Naive thymus-derived CD8-positive, alpha-beta T cell (primary cell): ENCODE measurements at places on chromosomes 13 and 19.

DNA sequence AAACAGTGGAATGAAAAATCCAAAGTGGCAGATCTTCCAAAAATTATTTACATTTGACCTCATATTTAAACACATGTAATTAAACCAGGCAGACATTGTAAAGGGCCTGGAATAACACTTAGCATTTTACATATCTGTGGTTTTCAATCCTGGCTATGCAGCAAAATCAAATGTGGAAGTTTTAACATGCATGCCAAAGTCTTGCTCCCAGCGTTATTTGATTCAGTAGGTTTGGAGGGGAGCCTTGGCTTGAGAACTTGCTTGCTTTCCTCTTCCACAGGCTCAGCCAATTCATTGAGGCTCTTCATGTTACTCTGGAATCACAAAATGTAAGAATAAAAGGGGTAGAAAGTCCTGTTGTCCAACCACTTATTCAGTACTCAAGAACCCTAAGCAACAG is 42.5 kb upstream of the INTS6 start:
- DNase-seq = no peak

- no peak for DNase-seq
Measured at GRCh38 chr13:67474115-67474514, 244.0 kb upstream of the PCDH9 start.

DNA sequence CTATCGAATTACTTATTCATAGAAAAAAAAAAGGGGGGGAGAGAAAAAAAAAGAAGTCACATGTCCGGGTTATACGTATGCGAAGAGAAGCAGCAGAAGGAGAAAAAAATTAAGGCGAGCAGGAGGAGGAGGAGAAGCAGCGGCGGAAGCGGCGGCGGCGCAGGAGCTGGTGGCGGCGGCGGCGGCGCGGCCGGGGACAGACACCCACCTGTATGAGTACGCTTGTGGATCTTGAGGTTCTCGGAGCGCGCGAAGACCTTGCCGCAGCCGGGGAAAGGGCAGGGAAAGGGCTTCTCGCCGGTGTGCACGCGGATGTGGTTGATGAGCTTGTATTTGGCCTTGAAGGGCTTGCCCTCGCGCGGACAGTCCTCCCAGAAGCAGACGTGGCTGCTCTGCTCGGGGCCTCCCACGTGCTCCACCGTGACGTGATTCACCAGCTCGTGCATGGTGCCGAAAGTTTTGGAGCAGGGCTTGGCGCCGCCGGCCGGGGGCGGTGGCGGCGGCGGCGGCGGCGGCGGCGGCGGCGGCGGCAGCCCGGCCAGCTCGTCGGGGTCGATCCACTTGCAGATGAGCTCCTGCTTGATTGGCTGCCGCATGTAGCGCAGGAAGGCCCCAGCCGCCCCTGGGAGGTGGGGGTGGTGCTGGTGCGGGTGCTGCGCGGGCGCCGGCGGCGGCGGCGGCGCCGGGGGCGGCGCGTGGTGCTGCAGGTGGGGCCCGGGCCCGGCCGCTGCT is 1.5 kb downstream of the ZIC5 start:
- peak; percentile 47 for DNase-seq

- DNase-seq = no peak
Measured at GRCh38 chr13:53310786-53311185, 282.2 kb downstream of the OLFM4 start.

- no peak for DNase-seq
Measured at GRCh38 chr13:99892196-99892613, 79.4 kb downstream of the ZIC5 start.

- no peak for DNase-seq
Measured at GRCh38 chr19:23822735-23823134, 64.0 kb upstream of the ZNF681 start.

DNA sequence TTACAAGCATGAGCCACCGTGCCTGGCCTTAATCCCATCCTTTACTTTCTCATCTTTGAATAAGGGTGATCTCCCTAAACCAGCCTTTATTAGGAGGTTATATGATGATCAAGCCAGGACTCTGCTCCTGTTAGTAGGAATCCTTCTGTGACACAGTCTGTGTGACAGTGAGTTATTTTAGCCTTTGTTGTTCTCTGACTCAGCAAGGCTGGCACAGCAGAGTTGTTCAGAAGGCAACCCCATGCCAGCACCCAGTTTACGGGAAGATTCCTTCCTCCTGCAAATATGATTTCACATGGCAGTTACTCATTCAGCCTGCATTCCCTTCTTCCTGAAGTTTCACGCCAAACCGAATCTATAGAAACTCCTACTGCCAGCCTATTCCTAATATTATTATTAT is 10.5 kb upstream of the MIER2 start:
- DNase-seq = no peak

DNA sequence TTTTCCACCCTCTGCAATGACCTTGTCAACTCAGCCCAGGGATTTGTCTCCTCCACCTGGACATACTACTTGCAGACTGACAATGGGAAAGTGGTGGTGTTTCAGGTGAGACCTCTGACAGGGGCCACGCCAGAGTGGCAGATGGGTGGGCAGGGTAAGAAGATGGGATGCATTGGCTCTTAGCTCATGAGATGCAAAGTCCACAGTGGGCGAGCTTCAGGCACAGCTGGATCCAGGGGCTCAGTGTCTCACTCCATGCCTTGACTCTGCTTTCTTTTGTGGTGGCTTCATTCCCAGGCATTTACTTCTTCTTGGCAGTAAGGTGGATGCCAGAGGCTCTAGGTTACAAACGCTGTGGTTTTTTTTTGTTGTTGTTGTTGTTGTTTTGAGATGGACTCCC is 3.4 kb downstream of the TMEM59L start:
- no peak for DNase-seq

- no peak for DNase-seq
Measured at GRCh38 chr13:56953965-56954364, 186.8 kb upstream of the PRR20A start.

DNA sequence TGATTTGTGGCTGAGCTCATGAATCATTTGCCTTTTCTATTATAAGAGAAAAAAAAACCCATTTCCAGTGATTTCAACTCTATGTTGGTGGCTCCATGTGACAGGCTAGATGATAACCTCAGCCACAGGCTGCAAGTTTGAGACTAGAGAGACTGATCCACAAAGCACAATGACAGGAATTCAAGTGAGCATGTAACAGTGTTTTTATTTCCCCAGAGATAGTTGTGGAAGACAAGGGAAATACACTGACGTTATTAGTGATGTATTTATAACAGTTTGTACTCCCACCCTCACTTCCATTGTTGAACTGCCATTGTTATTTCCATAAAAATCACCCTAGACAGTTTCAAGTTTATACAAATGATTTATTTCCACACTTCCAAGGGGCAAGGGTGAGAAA is 27.9 kb upstream of the EDNRB start:
- DNase-seq = no peak

DNA sequence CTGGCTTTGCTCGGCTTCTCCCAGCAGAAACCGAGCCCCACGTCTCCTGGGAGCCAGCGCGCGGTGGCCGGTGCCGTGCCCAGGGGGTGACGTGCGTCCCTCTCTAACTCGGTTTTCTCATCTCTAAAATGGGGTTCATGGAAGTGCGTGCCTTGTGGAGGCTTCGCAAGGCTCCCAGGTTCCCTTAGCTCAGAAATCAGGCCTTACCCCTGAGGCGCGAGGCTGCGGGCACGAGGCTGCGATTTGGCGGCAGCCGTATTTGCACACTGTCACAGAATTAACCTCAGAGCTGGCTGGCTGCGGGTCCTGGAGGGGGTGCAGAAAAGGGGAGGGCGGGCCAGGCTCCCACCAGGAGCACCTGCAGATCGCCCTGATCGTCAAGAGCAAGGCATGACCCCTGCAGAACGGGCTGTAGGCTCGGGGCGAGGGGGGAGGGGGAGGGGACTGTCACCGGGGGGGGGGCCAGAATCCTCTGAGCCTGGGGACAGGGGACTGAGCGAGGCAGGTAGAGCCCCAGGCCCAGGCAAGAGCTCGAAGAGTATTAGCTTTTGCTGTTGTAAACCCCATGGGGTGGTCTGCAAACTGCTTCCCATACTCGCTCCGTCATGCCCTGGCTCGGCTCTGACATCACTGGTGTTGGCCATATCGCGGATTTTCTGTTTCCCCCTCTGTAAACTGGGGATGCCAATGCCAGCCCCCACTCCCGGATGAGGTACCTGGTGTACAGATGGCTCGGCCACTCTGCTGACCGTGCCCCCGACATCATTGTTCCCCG is 62.2 kb downstream of the CCNE1 start:
- DNase-seq = no peak

DNA sequence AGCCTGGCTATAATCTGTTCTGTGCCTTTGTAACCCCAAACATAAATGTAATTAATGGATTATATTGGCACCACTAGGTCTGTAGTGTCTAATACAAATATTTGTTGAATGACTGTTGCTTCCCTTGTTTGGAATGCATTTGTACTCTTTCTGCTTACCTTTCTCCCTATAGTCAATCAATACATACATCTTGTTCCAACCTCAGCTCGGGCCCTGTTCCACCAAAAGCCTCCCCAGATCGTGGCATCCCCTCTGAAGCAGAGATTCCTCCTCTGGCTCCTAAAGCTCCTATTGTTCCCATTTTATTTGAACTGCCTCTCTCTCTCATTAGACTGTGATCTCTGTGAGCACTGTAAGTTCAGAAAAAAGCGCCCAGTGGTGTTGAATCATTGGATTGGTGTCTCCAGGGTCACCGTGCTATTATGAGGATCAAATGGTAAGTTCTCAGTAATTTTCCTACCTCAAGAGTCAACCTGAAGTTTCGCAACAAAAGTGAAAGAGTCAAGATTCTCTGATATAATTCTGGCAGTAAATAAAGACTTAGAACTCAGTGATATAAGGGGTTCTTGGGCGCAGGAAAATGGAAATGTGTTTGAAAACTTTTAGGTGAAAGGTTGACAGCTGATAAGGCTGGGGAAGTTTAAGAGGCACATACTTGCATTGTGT is 151.5 kb downstream of the KLF5 start:
- no peak for DNase-seq

DNA sequence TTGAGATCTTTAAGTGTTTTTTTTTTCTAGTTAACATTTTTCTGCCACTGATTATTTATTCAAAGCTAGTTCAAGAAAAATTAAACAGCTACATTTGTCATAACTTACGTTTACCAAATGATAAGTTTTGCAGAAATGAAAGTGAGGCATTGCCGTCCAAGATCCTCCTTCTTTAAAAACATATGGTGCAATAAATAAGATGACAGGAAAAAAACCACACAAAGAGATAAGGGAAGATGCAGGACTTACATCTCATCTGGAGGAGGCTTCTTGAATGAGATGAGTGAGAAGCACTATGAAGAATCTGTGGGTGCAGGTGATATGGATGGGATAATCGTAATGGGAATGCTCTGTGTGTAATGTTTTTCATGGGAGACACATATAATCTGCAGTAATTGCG is 12.4 kb downstream of the TNFSF13B start:
- DNase-seq = no peak

DNA sequence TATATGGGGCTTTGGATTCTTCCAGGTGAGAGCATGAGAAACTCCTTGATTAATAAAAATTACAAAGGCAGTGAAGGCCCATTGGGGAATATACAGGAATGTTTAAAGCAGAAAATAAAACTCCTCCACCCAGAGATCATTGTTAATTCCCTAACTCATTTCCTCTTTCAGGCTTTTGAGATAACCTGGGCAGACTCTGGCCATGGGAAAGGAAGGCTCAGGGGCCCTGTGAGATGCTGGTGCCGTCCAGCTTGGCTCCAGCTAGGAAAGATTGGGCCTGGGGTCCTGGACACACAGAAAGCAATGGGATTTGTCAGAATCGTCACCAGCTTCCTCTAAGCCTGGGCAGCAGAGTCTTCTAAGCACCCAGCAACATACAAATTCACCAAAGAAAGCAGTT is 36.8 kb upstream of the SPATA13 start:
- DNase-seq = no peak

DNA sequence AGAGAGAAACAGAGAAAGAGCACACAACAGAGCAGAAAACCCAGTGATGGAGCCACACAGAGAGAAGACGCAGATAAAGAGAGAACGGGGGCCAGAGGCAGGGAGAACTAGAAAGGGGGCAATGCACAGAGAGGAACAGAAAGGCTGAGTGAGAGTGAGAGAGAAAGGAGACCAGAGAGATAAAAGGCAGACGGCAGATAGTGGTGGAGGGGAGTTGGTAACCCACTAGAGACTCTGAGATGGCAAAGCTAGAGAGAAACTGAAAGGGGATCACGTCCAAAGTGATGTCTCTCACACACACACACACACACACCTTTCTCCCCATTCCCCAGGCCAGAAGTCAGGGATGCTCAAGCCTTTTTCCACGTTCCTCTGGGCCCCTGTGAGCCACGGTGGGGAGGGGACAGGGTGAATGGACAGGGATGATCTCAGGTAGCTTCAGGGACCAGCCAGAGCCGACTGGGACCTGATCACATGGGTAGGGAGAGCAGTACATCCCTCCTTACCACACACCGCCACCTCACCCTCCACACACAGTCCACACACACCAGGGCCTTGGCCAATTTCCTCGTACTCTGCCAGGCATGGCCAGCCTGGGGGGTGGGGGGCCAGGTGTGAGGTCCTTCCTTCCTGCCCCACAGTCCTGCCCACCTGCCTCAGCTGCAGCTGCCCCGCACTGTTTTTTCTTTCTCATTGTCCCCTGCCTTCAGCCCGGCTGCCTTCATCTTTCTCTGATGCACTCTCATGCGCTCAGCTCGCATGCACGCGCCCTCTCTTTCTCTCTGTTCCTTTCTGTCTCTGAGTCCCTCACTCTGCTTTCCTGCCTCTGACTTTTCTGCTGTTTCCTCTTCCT is 22.5 kb upstream of the POU2F2 start:
- no peak for DNase-seq
